ENCODE measurements at places on chromosomes 4 and X.

DNA sequence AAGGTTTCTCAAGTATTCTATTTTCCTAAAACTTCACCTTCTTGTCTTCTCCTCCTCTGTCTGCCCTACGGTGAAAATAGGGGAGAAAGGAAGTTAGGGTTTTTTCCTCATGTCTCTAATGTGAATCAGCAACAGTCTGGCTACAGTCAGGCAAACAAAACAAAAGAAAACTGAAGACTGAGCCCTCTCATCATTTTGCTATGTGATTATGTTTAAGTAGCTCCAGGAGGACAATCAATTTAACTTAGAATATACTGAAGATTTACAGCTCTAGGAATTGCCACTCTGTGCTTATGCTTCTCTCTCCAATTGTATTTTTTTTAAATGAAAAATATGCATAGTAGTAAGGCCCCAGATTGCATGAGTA, 316.2 kb downstream of the GPAT3 start:
- no peak for DNase-seq

DNA sequence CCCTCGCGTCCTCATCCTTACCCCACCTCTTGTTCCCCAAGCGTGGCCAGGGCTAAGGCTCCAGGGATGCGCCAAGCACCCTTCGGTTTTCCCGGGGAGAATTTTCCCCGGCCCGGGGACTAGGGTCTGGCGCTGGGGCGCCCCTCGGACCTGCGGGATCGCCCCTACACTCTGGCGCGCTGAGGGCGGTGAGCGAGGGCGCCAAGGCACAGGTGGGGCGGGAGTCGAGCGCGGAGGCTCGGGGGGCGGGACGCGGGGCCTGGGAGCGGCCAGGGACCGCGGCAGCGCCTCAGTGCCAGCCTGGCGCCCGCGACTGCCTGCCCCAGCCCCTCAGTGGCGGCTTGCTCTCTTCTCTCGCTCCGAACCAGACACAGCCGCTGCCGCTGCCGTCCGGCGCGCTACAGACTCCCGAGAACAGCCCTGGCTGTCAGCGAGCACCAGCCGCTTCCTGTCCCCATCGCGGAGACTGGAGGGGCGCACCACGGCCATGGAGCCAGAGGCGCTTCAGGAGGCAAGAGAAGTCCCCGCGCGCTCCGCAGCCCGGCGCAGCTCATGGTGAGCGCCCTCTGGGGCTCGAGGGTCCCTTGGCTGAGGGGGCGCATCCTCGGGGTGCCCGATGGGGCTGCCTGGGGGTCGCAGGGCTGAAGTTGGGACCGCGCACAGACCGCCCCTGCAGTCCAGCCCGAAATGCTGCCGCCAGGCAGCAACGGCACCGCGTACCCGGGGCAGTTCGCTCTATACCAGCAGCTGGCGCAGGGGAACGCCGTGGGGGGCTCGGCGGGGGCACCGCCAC, at the start of gene DRD5:
TSS of gene DRD5 (plus strand) at position 292 of the 793 bp plus-strand sequence. CDS start at position 688, 396 bp downstream.
- no peak for DNase-seq

GRCh38 chrX:18290200-18290599, 64.3 kb downstream of the SCML2 start:
- DNase-seq, result no peak

DNA sequence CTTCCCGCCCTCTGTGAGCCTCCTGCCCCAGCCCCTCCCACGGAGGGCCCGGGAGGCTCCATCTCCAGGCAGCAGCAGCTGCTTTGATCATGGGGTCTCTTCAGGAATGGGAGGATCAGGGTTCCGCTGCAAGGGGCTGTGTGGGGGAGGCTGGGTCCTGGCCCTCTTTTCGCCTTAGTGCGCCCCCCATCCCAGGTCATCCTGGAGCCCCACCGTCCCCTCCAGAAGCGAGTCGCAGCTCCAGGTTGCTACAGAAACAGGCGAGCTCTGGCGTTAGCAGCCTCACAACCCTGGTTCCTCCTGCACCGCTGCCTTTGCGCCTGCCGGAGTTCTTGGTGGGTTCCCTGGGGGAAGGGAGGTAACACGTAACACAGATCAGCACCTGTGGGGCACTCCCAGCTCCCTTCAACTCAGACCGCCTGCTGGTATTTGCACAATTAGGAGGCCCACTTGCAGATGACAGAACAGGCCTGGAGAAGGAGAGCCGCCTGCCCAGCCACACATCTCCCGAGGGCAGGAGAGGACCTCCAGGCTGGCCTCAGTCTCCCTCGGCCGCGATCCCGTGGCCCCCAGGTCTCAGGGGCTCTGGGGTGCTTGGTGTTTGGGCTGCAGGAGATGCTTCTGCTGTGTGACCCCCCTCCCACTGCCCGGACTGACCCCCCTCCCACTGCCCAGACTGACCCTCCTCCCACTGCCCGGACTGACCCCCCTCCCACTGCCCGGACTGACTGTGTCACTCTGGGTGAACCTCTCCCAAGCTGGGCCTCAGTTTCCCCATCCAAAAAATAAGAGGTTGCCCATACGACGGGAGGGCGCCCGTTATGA, 64.2 kb upstream of the ADRA2C start:
- no peak for DNase-seq

- DNase-seq, result no peak
Observed at GRCh38 chr4:128153800-128154199, 92.7 kb downstream of the LARP1B start.

DNA sequence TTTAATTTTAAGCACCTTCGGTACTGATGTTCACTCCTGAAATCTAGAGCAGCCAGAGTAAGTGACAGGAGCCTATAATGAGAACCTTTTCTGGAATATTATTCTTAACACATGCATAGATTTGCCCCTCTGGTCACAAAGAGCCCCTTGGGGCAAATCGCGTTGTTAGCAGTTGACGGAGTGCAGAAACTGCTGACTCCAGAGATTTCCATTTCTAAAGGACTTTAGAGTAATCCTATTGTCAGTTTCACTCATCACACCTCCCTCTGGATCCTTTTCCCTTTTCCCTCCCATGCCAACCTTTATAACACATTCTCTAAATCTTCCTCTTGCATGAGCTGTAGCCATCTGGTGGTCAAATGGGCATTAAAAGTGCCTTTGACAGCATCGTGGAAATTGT, 264.9 kb upstream of the PRPS2 start:
- no peak for DNase-seq

- DNase-seq, result no peak
Observed at GRCh38 chrX:140817943-140818342, 108.4 kb downstream of the LINC00632 start.

- DNase-seq, result no peak
Observed at GRCh38 chr4:105058177-105058812, 88.4 kb upstream of the TET2 start.

- peak; percentile 82 for DNase-seq
Observed at GRCh38 chr4:168585168-168586091, 88.6 kb downstream of the PALLD start.

DNA sequence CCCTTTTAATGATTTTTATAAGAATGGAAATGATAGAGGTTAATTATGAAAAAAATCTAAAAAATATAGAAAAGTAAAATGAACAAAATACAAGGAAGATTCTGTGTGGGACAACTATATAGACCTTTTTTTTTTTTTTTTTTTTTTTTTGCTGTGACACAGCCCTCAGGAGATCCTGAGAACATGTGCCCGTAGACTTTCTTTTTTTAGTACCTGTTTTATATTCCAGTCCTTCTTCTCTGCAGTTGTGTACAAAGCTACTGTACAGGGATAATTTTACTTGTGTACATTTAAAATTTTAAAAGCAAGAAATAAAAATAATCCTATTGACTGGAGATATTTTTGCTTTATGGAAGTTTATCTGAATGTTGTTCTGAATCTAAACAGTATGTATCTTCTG, 85.5 kb downstream of the KDM6A start:
- DNase-seq, result no peak

- DNase-seq, result no peak
Observed at GRCh38 chr4:117664706-117665444, 369.4 kb upstream of the NDST3 start.

GRCh38 chr4:66071911-66072310, 401.6 kb upstream of the EPHA5 start:
- DNase-seq, result no peak

- DNase-seq, result no peak
Observed at GRCh38 chr4:183448436-183448835, 4.0 kb downstream of the CDKN2AIP start.

GRCh38 chr4:118931786-118932185, 43.1 kb downstream of the SYNPO2 start:
- no peak for DNase-seq
